ENCODE measurements at places on chromosomes 7 and 10. TPM values are rescaled to one million over a fixed set of nuclear protein-coding genes. Genes with fewer than 3 reads are reported as not detected.

The MSS51 gene
- total RNA-seq, result 9.1 TPM

The CDHR1 gene
- total RNA-seq, result 1.7 TPM

The MMD2 gene
- not detected for total RNA-seq

DNA sequence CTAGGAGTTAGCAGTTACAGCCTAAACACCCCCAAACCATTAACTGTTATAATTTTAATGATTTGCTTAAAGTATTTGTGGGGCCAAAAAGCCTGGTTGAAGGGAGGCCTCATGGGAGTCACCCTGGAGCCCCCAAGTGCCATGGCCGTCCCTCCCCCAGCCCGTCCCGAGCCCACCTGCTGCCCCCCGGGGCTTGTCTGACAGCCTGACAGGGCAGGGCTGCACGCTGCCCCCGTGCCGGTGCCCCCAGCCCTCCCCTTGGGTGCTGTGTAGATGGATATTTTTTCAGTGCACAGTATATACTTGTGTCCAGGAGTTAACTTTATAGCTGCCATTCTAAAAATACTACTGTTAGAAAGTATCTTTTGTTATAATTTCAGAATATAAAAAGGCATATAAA, 108.4 kb downstream of the CYTH3 start:
- no peak for DNase-seq

DNA sequence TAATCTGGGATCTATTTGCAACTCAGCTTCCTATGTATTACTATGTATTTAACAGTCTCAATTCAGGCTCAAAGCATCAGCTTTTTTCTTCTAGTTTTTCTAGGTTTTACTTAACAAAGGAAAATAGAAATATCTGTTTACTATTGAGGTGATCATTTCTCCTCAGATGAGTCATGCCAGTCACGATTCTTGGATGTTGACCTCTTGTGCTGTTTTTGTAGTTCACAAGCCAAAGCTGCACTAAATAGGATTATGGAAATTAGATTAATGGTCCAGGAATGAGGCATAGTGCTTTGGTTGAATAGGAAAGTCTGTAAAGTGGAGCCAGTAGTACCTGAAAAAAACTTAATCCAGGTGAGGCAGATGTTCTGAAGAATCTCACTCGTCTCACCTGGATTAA, 198.3 kb upstream of the KAT6B start:
- no peak for DNase-seq

DNA sequence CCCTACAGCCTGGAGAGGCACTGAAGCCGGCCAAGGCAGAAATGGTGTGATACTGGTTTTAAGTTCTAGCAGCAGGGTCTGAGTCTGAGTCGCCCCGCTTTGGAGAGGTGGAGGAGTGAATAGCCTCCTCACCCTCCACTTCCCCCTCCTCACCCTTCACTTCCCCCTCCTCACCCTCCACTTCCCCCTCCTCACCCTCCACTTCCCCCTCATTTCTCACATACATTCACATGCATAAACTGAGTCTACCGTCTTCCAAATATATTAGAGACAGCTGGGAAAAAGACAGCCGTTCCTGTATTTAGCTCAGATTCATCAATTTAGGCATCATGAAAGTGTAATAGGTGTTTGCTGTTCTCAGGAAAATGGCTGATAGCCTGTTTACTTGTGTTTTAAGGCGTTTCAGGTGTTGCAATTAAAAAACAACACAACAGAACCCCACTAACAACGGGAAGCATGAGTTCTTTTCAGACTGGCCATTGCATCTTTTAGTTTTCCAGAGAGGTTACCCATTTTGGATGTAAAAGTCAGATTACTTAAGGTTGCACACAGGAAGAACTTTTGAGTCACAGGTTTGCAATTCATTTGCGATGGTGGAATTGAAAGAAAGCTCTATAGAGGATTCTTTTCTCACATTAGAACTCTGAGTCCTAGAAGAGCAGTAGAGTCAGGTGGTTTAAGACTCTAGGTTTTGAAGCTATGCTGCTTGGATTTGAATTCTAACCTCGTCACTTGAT, 861 bp downstream of the NRBF2 start:
- DNase-seq, result no peak

Data from skin of body (tissue), 3 donors.